ENCODE measurements at places on chromosomes 11 and 22.

DNA sequence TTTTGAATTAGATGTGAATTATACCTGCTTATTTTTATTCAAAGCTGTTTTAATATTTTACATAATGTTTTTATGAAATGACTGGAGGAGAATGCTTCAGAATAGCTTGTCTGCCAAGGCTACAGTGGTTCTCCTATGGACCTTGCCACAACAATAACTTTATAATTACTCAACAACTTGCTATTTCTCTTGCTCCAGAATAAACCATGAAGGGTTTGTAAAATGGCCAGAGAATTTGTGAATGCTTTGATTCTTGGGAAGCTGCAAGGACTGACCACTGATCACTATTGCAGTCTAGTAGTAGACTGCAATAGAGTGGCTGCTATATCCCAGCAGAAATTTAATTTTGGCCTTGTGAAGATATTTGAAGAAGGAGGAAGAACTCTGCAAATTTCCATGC is 199.7 kb downstream of the FAT3 start:
- DNase-seq, result no peak

DNA sequence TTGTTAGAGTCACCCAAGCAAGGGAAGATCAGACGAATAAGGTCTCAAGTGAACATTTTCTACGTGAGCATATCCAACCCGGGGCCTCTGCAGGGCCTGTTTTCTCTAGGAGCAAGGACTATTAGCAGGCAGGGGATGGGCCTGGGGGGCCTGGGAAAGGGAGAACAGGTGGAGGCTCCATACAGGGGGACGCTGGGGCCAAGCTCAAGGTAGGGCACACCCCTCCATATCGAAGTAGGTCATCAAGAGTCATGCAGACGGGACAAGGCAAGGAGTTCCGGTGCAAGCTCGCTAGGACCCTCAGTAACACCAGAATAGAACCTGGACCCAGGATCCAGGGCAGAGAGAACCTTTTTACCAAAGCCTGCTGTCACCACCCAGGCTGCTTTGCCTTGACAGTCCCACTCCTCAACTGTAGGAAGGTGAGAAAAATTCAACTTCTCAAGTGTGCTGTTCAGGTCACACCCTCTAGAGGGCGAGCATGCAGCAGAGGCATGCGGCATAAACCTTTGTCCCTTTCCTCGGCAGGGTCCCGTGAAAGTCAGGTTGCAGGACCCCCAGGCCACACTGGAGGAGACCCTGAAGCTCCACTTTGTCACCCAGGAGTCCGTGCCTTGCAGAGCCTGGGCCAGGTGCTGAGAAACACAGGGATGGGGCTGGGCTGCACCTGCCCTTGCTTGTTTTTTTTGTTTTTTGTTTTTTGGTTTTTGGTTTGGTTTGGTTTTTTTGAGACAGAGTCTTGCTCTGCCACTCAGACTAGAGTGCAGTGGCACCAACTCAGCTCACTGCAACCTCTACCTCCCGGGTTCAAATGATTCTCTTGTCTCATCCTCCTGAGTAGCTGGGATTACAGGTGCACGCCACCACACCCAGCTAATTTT is 8.6 kb upstream of the APOBEC3B start:
- no peak for DNase-seq

DNA sequence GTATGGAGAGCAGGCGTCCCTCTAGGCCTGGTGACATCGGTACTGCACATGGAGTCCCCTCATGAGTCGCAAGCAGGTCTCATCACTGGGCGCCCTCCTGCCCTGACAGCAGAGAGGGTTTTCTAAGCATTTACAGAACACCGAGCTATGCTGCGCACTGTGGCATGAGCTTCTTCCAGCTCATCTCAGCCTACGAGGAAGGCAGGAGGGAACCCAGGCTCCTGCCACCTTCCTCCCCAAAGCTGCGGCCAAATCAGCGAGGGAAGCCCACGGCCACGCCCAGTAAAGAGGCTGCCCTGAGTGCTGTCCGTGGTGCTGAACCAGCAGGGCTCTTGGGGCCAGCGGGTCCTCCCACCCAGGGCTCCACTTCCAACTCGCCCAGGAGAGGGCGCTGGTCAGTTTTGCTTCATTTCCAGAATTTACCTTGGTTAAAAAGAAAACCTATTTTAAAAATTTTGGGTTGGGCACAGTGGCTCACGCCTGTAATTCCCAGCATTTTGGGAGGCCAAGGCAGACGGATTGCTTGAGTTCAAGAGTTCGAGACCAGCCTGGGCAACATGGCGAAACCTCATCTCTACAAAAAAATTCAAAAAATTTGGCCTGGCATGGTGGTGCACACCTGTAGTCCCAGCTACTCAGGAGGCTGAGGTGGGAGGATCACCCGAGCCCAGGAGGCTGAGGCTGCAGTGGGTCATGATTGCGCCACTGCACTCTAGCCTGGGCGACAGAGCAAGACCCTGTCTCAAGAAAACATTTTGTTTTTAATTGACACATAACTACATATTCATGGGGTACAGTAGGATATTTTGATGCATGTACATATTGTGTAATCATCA is 34.2 kb downstream of the PHF21B start:
- peak; percentile 65 for DNase-seq

DNA sequence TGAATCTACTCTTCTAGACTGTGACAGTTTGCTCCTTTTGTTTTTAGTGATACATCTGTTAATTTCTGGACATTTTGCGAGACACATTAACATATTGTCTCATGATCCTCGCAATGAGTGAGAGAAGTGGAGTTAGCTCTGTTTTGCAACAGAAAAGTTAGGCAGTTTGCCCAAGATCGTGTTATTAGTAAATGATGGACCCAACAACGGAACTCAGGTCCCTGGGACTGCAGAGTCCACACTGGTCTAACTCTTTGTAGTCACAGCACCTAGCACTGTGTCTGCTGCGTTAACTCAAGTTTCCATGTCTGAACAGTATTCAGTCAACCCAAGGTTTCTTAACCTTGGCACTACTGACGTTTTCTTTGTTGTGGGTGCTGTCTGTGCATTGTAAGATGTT is 3.2 kb downstream of the DEPDC7 start:
- DNase-seq, result no peak

GRCh38 chr11:133936136-133936535 is 20.6 kb downstream of the IGSF9B start:
- no peak for DNase-seq

DNA sequence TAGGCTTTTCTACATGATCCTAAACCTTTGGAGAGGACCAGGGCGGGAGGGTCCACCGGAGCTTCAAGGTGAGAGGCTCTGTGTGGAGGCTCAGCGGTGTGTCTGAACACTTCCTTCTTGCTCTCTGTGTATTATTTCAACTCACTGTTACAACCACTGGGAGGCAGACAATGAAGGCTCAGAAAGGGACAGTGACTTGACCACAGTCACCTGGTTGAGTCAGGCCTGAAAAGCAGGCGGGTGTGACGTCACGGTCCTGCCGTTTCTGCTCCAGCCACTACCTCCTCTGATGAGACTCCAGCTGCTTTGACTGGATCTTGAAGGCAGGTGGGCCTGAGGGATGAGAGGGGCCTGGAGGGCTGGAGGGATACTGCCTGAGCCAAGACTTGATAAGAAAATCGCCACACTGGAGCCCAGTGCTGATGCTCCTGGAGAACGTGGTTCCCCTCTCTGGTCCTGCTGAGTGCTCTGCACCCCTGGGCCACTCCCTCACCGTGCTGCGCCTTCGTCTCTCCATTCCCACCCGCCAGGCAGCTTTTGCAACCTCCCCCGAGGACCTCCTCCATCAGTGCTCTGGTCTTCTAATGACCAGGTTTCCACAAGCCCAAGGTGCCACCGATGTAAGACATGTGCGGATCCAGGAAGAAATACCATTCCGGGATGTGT is 27.9 kb downstream of the KCNC1 start:
- peak; percentile 44 for DNase-seq

GRCh38 chr11:36702330-36703054 is 104.5 kb upstream of the RAG2 start:
- DNase-seq, result peak; percentile 47

GRCh38 chr22:25101501-25101900 is 98.2 kb upstream of the CRYBB3 start:
- no peak for DNase-seq

DNA sequence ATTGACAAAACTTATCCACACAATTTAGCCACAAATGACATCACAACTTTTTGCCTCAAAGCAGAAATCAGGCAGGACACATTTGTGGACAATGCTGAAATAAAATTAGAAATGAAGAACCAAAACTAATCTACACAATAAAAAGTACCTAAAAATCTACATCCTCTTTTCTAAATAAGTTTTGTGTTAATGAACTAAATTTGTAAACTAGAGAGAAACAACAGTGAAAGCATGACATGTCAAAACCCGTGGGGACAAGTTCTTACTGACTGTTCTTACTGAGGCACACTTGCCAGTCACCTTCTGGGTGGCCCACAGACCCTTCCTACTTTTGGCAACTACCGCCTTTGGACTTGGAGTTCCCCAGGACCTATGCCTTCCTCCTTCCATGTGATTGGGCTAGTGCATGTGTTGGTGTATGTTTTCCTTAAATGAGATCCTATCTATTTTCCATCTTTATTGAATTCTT is 60.7 kb upstream of the MUC15 start:
- no peak for DNase-seq

DNA sequence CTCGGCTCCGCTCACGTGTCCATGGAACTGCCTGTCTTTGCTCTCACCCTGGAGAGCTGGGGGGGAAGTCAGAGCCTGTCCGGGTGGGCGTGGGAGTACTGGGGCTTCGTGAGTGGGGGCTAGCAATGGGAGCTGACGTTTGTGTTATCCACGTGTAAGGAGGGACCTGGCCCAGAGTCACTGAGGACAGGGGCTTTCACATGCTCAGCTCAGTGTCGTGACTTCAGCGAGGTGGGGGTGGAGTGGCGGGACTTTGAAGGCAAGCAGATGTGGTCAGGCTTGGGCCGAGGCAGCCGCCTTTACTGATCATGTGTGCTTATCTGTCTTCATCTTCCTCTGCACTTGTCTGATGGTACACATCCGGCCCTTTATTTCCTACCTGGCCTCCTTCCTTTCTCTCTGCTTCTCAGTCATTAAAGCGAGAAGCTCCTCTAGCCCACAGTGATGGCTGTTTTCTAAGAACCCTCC is 113.1 kb upstream of the NNMT start:
- no peak for DNase-seq

DNA sequence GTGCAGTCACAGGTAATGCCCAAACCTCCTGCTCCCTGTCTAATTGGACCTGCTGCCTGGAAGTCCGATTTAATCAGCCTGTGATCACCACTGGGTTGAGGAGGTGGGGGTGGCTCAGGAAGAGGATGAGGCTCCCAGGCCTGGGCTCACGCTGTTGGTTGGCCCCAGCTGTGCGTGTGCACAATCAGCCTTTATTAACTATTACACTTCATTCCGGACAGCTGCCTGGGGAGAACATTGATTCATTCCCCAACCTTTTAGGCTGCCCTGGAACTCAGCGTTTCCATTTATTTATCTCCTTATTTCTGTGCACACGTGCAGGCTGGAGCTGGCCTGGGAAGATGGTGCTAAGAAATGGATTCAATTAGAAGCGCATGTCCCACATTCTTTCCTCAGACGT is 123.4 kb downstream of the DSCAML1 start:
- DNase-seq, result no peak

DNA sequence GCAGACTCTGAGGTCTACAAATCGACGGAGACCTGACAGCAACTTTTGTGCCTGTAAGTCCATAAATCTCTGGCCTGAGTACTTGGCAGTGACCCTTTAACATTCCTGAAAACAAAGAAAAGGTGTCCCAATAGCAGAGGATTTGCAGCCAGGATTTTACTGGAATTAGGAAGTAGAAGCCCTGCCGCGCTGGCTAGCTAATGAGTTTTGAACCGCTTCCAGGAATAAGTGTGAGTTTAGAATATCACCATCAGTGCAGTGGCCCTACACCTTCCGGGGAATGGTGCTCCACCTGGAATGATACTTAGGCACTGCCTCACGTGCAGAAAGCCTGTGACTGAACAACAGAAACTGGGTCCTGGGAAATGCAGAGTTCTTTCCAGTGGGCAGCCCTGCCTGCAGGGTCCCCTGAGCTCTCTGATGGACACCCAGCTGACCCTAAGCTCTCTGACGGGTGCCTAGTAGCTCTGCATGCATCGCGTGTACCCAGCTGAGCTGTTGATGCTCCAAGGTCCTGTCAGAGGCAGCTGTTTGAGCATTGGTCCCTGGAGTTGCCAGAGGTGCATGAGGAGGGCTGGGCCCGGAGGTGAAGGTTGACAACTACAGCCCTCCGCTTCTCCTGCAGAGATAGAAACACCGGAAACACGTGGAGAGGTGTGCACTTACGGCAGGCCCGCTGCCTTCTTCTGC is 380.9 kb downstream of the TBC1D22A start:
- DNase-seq, result no peak

GRCh38 chr11:17129003-17129402 is 51.5 kb upstream of the RPS13 start:
- DNase-seq, result peak; percentile 37

DNA sequence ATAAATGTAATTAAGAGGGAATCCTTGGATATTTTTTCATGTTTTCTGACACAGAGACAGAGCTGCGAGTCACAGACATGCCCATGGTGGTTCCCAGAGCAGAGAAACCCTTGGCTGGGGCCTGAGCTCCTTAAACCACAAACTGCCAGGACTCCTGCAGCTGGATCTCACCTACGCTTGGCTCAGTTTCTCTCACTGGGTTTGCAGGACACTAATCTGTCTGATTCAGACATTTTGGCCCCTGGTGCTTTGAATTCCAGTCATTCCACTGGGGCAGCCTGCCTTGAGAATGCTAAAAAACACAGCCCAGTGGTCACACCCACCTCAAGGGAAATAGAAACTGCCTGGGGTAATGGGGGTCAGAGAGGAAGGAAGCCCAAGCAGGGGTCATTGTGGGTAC is 122.6 kb downstream of the CCDC81 start:
- peak; percentile 52 for DNase-seq

DNA sequence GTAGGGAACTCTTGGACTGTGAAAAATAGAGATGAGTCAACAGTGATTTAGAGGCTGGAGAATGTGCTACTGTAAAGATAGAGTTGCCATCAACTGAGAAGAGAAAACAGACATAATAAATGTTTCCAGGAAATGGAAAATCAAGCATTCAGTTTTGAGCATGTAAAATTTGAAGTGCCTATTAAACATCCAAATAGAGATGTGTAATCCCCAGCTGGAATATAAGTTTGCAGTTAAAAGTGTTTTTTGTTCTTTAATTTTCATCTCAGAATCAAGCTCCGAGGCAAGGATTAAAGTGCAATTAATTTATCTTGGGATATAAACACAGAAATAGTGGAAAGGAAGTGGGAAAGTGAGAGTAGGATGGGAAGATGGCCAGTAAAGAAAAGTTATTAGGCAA is 666.0 kb upstream of the RAG2 start:
- DNase-seq, result no peak

DNA sequence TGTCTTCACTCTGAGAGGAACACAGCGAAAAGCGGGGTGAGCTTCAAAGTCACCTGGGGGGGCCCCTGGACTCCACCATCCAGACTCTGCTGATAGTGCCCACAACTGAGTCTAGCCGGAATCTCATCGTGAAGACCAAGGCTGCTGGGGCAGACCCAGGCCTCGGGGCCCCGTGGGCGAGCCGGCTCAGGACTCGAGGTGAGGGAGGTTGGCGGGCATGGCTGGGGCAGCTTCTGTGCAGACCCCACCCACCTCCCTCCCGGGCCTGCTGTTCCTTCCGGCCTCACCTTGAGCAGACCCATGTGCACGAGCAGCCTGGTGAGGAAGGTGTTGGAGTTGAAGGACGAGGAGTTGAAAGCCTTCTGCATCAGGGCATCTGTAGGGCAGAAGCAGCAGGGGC is 8.7 kb upstream of the CHADL start:
- no peak for DNase-seq

- DNase-seq, result peak; percentile 92
These were observed 109.8 kb downstream of the NAT10 start for GRCh38 chr11:34214961-34215805.

Data from HT1080 (cell line).